ENCODE measurements at places on chromosomes 4 and X.

DNA sequence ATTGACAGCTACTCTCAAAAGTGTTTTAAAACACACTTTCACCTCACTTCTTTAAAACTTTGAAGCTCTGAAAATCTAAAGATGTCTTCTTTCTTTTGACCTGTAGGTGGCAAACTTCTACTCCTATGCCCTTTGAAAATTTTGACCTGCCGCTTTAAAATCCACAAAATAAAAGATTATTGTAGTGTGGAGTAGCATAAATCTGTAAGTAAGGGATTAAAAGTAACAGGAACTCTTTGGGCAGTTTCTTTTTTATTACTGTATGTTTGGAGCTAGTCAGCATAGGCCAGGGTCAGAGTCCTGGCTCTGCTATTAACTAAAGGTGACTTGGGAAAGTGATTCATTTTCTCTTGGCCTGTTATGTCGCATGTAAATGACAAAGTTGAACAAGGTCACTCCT lies 25.5 kb downstream of the BBS12 start:
- no peak for ATAC-seq

GRCh38 chr4:180169394-180169793 lies 2073.8 kb upstream of the TENM3 start:
- ATAC-seq = no peak

DNA sequence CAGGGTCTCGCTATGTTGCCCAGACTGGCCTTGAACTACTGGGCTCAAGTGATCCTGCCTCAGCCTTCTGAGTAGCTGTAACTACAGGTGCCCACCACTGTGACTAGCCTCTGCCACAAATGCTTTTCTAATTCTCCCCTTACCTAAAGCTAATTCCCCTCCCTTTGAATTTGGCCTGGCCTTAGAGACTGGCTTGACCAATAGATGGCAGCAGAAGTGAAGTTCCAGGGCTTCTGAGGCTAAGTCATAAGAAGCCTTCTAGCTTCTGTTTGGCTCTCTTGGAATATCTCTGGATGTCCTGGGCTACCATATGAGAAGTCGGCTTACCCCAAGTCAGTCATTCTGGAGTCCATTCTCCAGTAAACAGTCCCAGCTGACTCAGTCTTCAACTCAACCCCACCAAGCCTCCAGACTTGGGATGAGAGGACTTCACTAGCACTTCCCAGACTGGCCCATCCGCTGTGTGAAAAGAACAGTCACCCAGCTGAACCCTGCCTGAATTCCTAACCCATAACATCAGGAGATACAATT lies 61.0 kb downstream of the HPRT1 start:
- ATAC-seq = peak; percentile 57

- ATAC-seq = peak; percentile 39
Measured at GRCh38 chrX:68931345-68931744, 102.5 kb downstream of the EFNB1 start.

GRCh38 chrX:43551590-43551989 lies 104.5 kb upstream of the MAOA start:
- ATAC-seq = no peak

DNA sequence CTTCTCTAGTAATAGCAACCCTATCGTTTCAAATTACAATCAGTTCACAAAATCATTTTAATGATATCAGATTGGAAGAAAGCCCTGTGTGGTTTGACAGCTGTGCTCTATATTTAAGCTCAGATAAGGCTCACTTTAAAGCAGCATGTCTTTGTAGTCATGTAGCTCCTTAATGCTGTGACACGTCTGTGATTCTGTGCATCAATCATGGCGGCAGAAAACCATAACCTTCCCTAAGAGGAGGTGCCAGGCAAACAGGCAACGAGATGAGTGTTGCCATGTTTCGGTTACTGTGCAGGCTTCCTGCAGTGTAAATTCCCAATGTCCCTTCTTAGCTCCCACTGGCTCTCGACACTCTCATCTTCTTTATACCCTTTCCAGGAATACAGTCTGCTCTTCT lies 212.7 kb downstream of the GRID2 start:
- no peak for ATAC-seq

DNA sequence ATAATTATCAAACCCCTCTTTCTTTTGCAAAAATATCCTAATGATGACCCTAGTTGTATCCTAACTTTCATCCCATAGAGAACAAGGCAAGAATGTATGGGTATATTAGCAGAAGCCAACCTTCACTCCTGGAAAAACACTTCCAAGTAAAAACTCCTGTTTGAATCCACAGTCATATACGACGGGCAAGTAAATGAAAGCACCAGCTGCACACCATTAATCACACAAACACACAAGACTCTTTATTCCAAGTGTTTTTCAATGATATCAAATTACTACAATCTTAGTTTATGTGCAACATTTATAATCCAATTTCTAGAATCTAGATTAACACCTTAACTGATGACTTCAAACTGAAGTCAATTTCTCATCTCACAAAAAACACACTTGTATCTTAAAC lies 22.9 kb downstream of the ACSL4 start:
- no peak for ATAC-seq

- no peak for ATAC-seq
Measured at GRCh38 chr4:164904336-164904735, 27.4 kb downstream of the APELA start.

DNA sequence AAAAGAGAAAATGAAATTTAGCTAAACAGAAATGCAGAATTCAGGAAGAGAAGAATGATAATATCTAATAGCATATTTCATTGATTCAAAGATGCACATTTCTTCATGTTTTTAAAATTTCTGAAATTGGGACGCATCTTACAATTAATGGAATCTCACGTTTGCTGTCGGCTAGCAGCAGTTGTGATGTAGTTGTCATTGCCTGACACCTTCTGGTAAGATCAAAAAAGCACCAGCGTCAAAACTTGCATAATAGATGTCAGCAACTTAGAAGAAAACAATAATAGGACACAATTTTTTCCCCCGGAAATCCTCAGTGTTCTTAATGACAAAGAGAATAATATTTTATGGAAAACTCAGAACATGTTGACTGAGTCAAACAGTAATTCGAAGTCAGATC lies 29.8 kb upstream of the SLC7A3 start:
- ATAC-seq = no peak

DNA sequence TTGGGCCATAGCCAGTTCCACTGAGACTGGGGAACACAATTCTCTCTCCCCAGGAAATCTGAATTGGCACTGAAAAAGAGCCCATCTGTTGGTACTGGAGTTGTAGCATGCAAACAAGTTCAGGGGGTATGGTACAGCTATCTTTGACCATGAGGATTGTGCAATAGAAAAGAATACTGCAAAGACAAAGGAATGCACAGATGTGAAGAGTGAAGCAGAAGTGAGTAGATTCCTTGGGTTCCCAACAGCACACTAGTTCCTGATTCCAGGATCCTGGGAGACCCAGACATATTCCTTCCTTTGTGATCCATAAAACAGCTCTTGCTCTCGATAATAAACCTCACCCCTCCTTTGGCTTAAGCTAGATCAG lies 43.3 kb upstream of the CTAG2 start:
- ATAC-seq = no peak

- ATAC-seq = no peak
Measured at GRCh38 chr4:24690436-24690835, 104.9 kb upstream of the SOD3 start.

DNA sequence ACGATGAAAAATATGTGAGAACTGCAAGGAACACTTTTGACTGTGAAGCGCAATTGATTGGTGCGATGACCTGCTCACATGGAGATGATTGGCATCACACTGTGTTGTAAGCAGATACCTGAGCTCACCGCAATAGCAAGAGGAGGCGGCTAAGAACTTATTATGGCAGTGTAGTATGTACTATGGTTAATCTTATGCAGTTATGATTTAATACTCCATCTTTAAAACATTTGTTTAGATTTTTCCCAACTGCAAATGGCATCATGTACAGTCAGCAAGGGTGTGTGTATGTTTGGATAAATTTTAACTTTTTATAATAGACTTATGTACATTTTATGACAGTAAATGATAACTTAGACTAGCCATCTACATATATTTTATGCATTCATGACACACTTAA lies 25.5 kb downstream of the PRIMPOL start:
- no peak for ATAC-seq

GRCh38 chr4:2159931-2160330 lies 82.0 kb downstream of the HAUS3 start:
- ATAC-seq = no peak

GRCh38 chrX:109707319-109707718 lies 25.7 kb downstream of the ACSL4 start:
- no peak for ATAC-seq

DNA sequence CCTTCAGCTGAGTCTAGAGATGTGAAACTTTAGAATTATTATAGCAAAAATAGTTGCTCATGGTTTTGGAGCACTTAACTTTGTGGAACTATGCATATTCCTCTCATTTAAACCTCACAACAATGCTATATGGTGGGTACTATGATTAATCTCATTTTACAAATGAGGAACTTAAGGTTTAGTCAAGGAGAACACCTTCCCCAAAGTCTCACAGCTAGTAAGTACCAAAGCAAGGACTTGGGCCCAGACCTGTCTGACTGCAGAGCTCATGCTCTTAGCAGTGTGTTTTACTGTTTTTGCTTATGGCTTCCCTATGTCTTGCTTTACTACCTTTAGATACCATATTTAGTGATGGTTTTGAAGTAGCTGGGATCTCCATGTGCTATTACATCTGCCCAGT lies 5.1 kb downstream of the UBE2A start:
- ATAC-seq = no peak

DNA sequence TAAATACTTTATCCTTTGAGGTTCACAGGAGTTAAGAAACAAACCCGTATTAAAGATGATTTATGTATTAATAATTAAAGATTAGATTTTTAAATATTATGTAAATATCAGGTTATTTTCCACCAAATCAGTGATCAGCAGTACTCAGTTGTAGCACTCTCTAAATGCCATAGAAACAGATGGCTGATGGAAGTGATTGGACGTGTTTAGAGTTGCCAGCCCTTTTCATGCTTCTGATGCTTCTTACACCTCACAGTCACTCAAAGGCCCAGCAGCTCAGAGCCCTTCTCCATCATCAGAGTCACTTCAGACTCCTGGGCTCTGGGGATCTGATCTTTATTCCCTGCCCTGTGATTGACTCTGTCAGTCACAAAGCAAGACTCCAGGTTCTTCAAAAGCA lies 170.1 kb upstream of the PGRMC2 start:
- no peak for ATAC-seq

GRCh38 chr4:183588169-183588675 lies 70.8 kb downstream of the RWDD4 start:
- ATAC-seq = peak; percentile 69

DNA sequence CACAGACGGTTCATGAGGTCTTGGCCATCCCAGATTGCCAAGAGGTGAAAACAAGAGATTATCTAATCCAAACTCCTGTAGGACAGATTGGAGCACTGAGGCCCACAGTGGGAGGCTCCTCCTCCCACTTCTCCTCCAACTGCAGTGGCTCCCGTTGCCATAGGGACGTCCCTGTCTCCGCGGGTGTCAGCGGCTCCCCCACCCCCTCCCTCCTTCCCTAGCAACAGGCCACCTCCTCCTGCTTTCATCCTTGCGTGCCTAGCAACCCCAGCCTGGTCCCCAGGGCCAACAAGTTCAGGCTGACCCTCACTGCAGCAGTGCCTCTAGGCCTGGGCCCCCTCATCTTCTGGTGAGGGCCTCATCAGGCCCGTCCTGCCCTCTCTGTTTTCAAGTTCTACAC lies 6.8 kb upstream of the IQSEC2 start:
- no peak for ATAC-seq

DNA sequence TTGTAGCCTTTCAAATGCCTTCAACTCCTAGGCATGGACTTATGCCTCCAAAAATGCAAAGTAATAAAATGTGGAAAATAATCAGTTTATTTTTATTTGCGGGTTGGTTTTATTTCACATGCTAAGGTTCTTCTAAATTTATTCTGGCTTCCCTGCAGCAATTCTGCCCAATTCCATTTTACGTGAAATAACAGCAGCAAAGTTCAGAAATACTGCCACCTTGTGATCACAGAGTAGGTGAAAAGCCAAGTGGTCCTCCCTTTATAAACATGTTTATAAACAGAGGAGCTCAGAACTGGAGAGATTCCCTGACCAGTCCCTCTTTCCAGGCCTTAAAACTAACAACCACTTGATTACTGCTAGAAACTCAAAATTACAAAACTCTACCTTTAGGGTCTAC lies 14.7 kb upstream of the DCHS2 start:
- no peak for ATAC-seq

DNA sequence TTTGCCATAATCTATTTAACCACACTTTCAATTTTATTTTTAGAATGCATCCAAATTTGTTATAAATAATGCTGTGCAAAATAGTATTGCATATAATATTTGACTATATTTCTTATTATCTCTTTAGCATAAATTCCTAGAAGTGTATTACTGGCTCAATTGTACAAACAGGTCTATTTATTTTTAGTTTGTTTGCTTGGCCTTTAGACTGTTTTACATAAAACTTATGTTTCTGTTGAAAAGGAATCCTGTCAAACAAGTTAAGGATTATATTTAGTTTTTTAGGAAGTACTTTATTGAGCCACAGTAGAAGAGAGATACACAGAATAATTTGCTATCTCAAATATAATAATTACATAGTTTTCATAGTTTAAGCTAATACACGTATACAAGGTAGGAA lies 413.8 kb downstream of the GBA3 start:
- no peak for ATAC-seq

- no peak for ATAC-seq
Measured at GRCh38 chr4:56259655-56260054, 127.6 kb downstream of the AASDH start.

- peak; percentile 24 for ATAC-seq
Measured at GRCh38 chr4:81466841-81467671, 4.7 kb downstream of the RASGEF1B start.

GRCh38 chr4:105148356-105148755 lies 1.7 kb downstream of the TET2 start:
- ATAC-seq = no peak

DNA sequence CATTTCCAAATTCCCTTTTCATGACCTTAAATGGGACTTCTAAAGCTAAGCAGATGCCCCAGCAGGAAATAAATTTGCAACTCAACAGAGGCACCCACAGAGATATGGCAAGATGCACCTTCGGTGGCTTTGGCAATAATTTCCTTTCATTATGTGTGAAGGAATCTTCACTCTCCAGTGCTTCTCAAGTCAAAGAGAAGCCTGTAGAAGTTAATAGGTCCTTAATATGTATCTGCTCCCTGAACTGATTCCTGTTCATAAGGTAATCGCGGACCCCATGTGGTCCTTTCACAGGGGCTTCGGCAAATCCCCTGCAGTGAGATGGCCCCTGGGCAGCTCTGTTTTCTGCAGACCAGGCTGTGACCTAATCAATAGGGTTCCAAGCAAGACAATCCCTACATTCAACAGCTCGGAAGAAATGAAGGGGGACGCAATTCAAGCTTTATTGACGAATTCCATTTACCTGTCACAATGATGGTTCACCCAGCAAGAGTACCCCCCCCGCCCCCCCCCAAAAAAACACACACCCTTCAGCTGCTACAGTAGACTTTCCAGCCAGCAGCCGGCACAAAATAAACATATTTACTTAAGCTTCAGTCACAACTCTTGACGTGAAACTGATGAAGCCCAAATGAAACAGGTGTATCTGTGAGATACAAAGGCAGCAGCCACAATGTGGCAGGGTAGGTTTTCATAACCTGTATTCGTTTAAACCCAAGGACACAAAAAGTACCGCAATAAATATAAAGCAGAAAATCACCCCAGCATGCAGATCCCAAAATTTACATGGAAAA lies 35.3 kb downstream of the FAT1 start:
- no peak for ATAC-seq

- ATAC-seq = no peak
Measured at GRCh38 chr4:2082627-2083026, 23.5 kb downstream of the NAT8L start.
